ENCODE measurements at places on chromosomes 16 and 17. TPM values are rescaled to one million over a fixed set of nuclear protein-coding genes. Genes with fewer than 3 reads are reported as not detected.

The CCL16 gene
- not detected for total RNA-seq

The UNK gene
- 31.3 TPM for total RNA-seq

The IL17C gene
- not detected for total RNA-seq

The CLEC10A gene
- not detected for total RNA-seq

The CCL1 gene
- total RNA-seq, result not detected

The DHRS7C gene
- total RNA-seq, result not detected

The WSCD1 gene
- total RNA-seq, result 3.3 TPM

The PRSS33 gene
- 0.06 TPM for total RNA-seq

The CD300E gene
- not detected for total RNA-seq

The WNT3 gene
- total RNA-seq, result 3.9 TPM

The ACSM3 gene
- 2.9 TPM for total RNA-seq

The CCL7 gene
- 0.22 TPM for total RNA-seq

The CLEC3A gene
- not detected for total RNA-seq

The VPS9D1 gene
- total RNA-seq, result 4.9 TPM

The SLC5A2 gene
- total RNA-seq, result 0.23 TPM

The TNFRSF17 gene
- not detected for total RNA-seq

The TBC1D3H gene
- total RNA-seq, result not detected

The KRT23 gene
- 0.12 TPM for total RNA-seq

The CACNG5 gene
- total RNA-seq, result not detected

The PGAP3 gene
- total RNA-seq, result 7.7 TPM

The KRTAP9-4 gene
- not detected for total RNA-seq

The NPIPA5 gene
- total RNA-seq, result 1.1 TPM

The HOXB8 gene
- total RNA-seq, result 6.0 TPM

The NHLRC4 gene
- total RNA-seq, result 0.18 TPM

The PYY gene
- total RNA-seq, result 0.08 TPM

The SPATA20 gene
- 85.9 TPM for total RNA-seq

The MYOCD gene
- 0.66 TPM for total RNA-seq

The CA4 gene
- 0.28 TPM for total RNA-seq

The TPSD1 gene
- total RNA-seq, result not detected

The CLEC18C gene
- total RNA-seq, result 0.08 TPM

The NARF gene
- 53.3 TPM for total RNA-seq

The TPSB2 gene
- total RNA-seq, result not detected

The ICAM2 gene
- 0.07 TPM for total RNA-seq

The DNAH17 gene
- 0.85 TPM for total RNA-seq

The STAC2 gene
- total RNA-seq, result 7.8 TPM

The SCGB1C2 gene
- total RNA-seq, result not detected

The KRT16 gene
- 1.6 TPM for total RNA-seq

The EFCAB3 gene
- total RNA-seq, result not detected

The P2RX5 gene
- 24.9 TPM for total RNA-seq

The SLC47A2 gene
- total RNA-seq, result 0.07 TPM

The ADAMTS18 gene
- total RNA-seq, result 0.02 TPM

The KRTAP4-4 gene
- not detected for total RNA-seq

The ENO3 gene
- 44.2 TPM for total RNA-seq

The EPX gene
- total RNA-seq, result not detected

The ROGDI gene
- total RNA-seq, result 14.2 TPM

The GNG13 gene
- not detected for total RNA-seq

The RHBDL1 gene
- total RNA-seq, result 1.2 TPM

The MRM3 gene
- total RNA-seq, result 41.0 TPM

The SEPTIN12 gene
- total RNA-seq, result not detected

The YPEL2 gene
- total RNA-seq, result 2.6 TPM

The CAMTA2 gene
- 38.5 TPM for total RNA-seq

The KRTAP16-1 gene
- total RNA-seq, result not detected

The FBXL19 gene
- 20.0 TPM for total RNA-seq
